ENCODE measurements at places on chromosomes 3 and 15. TPM values are rescaled to one million over a fixed set of nuclear protein-coding genes. Genes with fewer than 3 reads are reported as not detected.

The WDR72 gene
- total RNA-seq = 11.5 TPM

The GLCE gene
- 23.2 TPM for total RNA-seq

The SCN11A gene
- total RNA-seq = not detected

The BLM gene
- total RNA-seq = 12.1 TPM

The C3orf49 gene
- total RNA-seq = not detected

The RTP2 gene
- total RNA-seq = not detected

The SLC25A36 gene
- total RNA-seq = 41.9 TPM

The ACKR4 gene
- not detected for total RNA-seq

The IL20RB gene
- 61.5 TPM for total RNA-seq

The ACAN gene
- not detected for total RNA-seq

The ISL2 gene
- 4.2 TPM for total RNA-seq

The BCL2A1 gene
- total RNA-seq = not detected

The COL6A6 gene
- not detected for total RNA-seq

The PCSK6 gene
- not detected for total RNA-seq

The CHRNB4 gene
- not detected for total RNA-seq

The CORO2B gene
- total RNA-seq = 0.33 TPM

The TM4SF18 gene
- 0.39 TPM for total RNA-seq

The PROS1 gene
- 10.9 TPM for total RNA-seq

The ITIH1 gene
- not detected for total RNA-seq

The HRG gene
- total RNA-seq = not detected

The CSTA gene
- total RNA-seq = 62.1 TPM

The ELP6 gene
- total RNA-seq = 21.0 TPM

The C15orf40 gene
- 39.5 TPM for total RNA-seq

The SLC27A2 gene
- total RNA-seq = not detected

The FOXB1 gene
- not detected for total RNA-seq

The TMEM207 gene
- not detected for total RNA-seq

The CNTN6 gene
- total RNA-seq = 0.37 TPM

The STRC gene
- total RNA-seq = 0.08 TPM

The C3orf70 gene
- 1.3 TPM for total RNA-seq

The IL17RB gene
- 0.39 TPM for total RNA-seq

The TMOD2 gene
- total RNA-seq = 7.1 TPM

The RNU5B-1 gene
- total RNA-seq = not detected

The TICRR gene
- total RNA-seq = 5.1 TPM

The PLSCR5 gene
- not detected for total RNA-seq

The ARHGEF26 gene
- 7.1 TPM for total RNA-seq

The SNTN gene
- not detected for total RNA-seq

The THRB gene
- 1.2 TPM for total RNA-seq

The PLIN1 gene
- total RNA-seq = 0.04 TPM

The SPG21 gene
- total RNA-seq = 63.9 TPM

The TUSC2 gene
- total RNA-seq = 29.1 TPM

The LEKR1 gene
- 11.5 TPM for total RNA-seq

The CKMT1B gene
- total RNA-seq = 0.95 TPM

The GJD2 gene
- not detected for total RNA-seq

The SCAANT1 gene
- total RNA-seq = not detected

The SCN5A gene
- 3.0 TPM for total RNA-seq

The GABRB3 gene
- 14.4 TPM for total RNA-seq

The MYO5C gene
- total RNA-seq = 0.06 TPM
